Right ventricle myocardium inferior (tissue), 1 donor: ENCODE measurements at places on chromosomes 1 and 21.

DNA sequence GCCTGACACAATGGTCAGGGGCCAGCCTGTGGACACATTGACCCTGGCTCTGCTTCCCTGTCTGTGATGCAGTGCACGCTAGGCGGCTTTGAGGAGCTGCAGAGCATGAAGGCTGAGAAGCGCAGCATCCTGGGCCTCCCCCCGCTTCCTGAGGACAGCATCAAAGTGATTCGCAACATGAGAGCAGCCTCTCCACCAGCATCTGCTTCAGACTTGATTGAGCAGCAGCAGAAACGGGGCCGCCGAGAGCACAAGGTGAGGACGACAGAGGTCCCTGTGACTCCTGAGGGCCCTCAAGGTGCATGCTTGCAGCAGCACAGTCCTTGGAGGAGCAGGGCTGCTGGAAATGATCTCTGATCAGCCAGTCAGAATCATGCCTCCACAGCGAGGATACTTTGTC, 8.6 kb downstream of the STRIP1 start:
- DNase-seq = no peak

DNA sequence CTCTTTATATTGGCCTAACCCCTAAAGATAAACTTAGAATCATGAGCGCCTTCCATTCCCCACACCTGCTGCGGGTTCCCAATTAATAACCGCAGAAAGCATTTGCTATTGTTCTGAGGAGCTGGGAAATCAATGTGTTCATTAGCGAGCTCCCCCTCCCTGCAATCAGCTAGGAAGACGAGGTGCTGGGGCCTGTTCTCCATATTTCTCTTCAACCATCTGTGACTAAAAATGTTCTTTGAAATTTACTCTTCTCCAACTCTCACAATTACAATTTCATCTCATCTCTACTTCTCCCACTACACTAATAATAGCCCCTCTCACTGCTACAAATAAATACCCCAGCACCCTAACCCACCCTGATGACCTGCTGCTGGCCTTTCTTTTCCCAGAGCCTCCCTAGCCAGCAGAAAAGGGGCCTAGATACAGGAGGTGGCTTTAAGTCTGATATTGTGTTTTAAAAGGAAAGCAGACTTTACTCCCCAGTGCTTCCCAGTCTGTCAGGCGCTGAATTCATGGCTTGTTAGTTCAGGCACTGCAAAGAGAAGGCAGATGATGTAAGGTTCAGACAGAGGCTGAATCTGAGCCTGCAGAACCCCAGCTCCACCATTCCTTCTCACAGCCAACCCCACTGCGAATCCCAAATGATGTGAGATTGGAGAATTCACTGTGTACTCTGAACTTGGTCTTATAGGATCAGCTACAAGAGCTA, 477.5 kb upstream of the DAB1 start:
- DNase-seq = no peak

DNA sequence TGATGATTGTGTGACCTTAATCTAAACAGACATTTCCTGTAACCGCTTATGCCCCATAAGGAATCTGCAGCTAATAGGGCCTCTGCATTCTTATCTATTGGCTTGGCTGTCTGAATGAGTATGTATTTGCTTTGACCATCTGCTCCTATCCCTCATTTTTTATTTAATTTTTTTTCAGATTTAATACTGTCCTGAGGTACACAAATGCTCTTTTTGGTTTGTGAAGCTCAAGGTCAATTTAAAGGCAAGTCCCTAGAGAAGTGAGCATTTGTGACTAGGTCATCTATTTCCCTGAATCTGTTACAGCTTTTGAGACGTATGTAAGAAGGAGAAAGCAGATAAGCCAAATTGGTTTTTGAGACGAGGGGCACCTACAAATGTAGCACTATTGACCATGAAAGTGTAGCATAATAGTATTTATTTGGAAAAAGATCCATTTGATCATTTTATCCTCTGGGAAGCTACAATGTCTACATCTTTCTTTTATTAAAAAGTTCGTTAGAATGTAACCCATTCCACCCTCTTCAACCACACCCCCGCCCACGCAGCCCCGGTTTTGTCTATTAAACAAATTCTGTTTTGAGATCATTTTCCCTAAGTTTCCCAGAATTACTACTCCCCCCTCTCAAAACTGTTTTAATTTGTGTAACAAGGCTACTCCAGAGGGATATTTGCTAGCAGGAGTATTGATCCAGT, 69.2 kb upstream of the HSPA13 start:
- no peak for DNase-seq

- DNase-seq = no peak
Measured at GRCh38 chr1:194227161-194227560, 1040.7 kb upstream of the B3GALT2 start.

DNA sequence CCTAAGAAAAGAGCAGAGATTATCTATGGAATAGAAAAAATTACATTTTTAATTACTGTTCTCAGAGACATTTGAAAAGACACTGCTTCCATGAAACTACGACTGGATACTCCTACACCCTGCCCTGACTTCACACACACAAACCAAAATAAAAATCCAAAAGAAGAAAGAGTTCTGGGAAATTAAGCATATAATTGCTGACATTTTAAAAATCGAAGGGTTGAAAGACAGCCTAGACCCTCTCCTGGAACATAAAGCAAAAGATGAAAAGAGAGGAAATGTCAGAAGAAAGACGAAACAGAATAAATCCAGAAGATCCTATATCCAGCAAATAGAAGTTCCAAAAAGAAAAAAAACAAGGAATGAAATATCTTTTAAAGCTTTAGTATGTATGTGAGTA, 32.8 kb upstream of the EEIG2 start:
- DNase-seq = no peak

- peak; percentile 96 for DNase-seq
Measured at GRCh38 chr1:94045465-94046056, 75.4 kb downstream of the ABCA4 start.
